Activated naive CD4-positive, alpha-beta T cell (primary cell): ENCODE measurements at places on chromosomes 16 and 17.

DNA sequence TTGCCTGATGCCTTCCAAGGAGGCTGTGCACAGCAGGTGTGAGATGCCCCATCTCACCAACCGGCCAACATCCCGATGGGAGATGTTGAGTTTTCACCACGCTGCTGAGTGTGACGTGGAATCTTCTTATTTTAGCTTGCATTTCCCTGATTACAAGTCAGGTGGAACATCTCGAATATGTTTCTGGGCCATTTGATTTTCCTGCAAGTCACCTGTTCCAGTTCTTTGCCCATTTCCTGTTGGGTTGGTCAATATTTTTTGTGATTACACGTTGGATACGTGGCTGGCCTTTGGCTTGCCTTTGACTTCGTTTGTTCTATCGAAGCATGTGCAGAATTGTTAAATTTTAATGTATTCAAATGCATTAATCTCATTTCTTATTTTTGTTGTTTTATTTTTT lies 8.3 kb upstream of the CDH15 start:
- DNase-seq = no peak

DNA sequence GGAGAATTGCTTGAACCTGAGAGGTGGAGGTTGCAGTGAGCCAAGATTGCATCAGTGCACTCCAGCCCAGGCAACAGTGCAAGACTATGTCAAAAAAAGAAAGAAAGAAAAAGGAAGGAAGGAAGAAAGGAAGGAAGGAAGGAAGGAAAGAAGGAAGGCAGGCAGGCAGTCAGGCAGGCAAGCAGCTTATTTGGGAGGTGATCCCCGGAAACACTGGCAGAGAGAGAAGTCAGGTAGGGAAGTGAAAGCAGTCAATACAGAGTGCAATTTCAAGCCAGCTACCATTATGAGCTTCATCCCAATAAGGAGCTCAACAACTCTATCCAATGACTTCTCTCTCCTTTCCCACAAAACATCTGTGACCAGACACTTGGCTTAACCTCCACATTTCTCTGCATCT lies 83.0 kb upstream of the TBC1D3K start:
- no peak for DNase-seq

- no peak for DNase-seq
These were observed 33.5 kb downstream of the ABCC3 start for GRCh38 chr17:50668025-50668837.

- no peak for DNase-seq
These were observed 23.8 kb upstream of the EIF1 start for GRCh38 chr17:41664587-41665565.

DNA sequence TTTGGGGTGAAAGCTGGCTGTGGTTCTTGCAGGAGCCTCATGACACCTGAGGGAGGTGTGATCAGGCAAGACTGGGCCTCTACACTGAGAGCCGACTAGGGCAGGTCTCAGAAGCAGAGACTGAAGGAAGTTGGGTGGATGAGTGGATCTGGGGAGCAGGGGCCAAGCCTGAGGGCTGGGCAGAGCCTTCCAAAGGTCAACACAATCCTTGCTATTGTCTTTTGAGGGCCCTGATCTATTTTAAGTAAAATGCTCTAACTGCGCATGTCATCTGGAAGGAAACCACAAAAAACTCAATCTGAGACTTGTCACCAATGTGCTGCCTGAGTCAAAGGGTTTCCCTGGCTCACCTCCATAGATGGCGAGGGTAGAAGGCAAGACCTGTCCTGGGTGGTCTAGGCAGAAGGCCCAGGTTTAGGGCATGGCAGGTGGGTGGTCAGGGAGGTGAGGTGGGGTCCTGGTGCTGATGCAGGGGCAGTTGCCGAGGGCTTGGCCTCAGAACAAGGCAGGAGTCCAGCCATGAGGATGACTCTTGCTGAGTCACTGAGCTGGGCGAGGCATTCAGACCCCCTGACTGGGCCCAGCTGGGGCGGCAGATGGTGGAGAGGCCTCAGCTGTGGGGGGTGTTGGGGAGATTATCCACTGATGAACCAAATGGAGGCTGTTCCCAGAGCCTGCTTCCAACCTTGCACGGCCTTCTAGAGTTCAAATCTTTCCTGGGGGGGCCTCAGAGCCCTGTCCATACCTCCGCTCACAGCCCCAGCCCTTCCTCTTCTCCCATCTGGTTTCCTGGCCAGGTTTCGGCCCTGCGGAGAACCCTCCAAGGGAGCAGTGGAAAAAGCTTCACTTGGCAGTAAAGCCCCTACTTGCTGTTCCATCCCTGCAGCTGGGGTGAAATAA lies 5.1 kb downstream of the MVP start:
- no peak for DNase-seq

DNA sequence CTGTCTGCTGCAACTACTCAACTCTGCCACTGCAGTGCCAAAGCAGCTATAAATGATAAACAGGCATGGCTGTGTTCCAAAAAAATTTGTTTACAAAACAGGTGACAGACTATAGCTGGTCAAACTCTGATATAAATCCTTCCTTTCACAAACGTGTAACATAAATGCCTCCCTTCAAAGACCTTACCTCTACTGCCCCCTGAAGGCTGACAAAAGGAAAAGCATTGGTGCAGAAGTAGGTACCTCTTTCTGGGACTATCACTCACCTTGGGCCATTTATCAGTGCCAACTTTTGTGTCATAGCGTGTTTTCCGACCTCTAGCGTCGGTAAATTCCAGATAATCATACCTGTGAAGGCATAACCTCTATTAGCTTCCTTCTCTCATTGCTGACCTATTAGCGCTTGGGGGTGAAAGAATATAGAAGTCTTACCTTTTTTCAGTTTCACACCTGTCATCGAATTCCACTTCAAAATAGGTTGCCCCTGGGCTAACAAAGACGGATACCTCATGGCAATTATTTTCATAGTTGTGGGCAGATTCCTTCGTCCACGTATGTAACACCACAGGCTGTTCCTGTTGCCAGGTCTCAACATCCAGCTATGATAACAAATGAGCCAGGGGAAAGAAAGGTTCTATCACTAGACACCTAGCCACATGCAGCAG lies 67.9 kb downstream of the ZZEF1 start:
- no peak for DNase-seq

DNA sequence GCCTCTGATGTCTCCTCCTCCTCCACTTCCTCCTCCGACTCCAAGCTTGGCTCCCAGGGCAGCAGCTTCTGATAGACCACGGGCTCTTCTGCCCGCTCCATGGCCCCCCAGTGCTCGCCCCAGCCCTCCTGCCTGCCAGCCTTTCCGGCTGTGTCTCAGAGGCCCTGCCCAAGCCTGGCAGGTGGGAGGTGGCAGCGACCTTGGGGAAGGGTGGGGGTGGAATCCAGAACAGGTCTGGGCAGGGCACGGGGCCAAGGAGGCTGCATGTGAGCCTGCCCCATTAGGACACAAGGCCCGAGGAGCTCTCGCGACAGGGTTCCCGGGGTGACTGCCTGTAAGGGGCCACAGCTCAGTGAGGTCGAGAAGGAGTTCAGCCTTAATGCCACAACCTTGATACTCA lies at the start of gene GGT6:
Gene GGT6, minus strand, starts transcription at position 157 of the 400 bp plus-strand sequence. Its CDS starts 56 bp downstream, at position 101.
- DNase-seq = no peak

DNA sequence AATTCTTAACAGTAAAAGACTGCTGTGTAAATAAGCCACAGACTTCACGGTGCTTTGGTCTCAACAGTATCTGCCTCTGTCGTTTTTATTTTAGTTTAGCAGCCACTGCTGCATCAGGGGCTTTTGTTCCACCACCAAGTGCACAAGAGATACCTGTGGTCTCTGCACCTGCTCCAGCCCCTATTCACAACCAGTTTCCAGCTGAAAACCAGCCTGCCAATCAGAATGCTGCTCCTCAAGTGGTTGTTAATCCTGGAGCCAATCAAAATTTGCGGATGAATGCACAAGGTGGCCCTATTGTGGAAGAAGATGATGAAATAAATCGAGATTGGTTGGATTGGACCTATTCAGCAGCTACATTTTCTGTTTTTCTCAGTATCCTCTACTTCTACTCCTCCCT lies 7.9 kb downstream of the HERPUD1 start:
- DNase-seq = no peak

DNA sequence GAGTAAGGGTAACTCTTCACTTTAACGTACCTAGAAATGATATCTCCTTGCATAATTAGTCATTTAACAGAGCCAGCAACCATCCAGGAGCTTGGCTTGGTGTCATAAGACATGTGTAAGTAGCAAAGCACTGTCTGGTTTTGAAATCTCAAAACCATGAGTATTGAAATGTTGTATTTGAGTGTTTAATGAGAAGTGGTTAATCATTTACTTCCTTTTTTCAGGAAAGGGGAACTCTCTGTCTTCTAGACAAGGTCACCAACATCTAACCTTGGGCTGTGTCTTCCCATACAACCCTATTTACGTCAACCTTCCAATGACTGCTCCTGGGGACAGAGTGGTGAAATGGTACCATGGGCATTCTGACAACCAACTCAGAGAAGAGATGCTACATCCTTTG lies 27.1 kb downstream of the PMP22 start:
- no peak for DNase-seq

GRCh38 chr17:81930142-81931125 lies 2.9 kb upstream of the MAFG start:
- no peak for DNase-seq

DNA sequence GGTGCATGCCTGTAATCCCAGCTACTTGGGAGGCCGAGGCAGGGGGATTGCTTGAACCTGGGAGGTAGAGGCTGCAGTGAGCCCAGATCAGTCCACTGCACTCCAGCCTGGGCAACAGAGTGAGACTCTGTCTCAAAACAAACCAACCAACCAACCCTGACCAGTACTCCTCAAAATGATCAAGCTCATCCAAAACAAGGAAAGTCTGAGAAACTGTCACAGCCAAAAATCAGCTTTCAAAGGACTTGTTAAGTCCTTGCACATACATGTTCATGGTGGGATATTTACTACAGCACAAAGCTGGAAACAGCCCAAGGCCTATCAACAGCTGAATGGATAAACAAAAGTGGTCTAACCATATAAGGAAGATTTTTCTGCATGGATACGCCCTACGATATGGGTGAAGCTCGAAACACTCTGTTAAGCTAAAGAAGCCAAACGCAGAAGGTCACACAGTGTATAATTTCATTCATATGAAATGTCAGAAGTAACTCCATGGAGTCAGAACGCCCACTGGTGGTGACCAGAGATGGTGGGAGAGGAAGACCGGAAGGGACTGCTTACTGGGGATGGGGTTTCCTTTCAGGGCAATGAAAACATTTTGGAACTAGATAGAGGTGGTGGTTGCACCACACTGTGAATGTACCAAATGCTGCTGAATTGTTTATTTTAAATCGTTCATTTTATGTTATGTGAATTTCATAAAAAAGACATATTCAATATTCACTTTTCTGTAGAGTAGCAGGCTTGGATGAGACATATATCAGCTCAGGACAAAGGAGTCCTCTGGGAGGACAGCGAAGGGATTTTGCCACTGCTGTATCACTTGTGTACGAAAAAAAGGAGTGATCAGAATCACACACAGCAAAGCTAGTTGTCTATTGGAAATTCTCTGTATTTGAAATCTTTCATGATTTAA lies 17.7 kb downstream of the CCL17 start:
- no peak for DNase-seq

GRCh38 chr17:51647826-51648225 lies 387.5 kb downstream of the UTP18 start:
- no peak for DNase-seq

- no peak for DNase-seq
These were observed 6.7 kb downstream of the GIP start for GRCh38 chr17:48961516-48962233.

DNA sequence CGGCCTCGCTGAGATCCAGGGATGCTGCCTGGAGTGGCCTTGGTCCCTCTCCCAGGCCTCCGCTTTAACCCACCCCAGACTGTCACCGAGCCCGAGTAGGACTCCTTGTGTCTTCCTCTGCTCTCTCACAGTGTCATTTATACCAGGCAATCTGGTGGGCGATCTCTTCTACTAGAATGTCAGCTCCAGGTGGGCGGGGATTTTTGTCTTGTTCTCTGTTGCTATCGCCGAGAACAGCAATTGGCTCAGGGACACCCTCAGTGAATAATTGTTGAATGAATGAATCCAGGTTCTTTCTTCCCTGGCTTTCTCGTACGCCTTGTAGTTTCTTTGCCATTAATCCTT lies 591 bp downstream of the DHX38 start:
- no peak for DNase-seq

- DNase-seq = no peak
These were observed 21.4 kb downstream of the GGNBP2 start for GRCh38 chr17:36566081-36566480.

- no peak for DNase-seq
These were observed 4.0 kb upstream of the SCN4A start for GRCh38 chr17:63976702-63977101.

- DNase-seq = no peak
These were observed 23.3 kb upstream of the ERCC4 start for GRCh38 chr16:13896543-13897182.

GRCh38 chr16:55542459-55543082 lies 23.9 kb upstream of the CAPNS2 start:
- DNase-seq = no peak

GRCh38 chr17:42521666-42522262 lies 14.3 kb upstream of the NAGLU start:
- no peak for DNase-seq

DNA sequence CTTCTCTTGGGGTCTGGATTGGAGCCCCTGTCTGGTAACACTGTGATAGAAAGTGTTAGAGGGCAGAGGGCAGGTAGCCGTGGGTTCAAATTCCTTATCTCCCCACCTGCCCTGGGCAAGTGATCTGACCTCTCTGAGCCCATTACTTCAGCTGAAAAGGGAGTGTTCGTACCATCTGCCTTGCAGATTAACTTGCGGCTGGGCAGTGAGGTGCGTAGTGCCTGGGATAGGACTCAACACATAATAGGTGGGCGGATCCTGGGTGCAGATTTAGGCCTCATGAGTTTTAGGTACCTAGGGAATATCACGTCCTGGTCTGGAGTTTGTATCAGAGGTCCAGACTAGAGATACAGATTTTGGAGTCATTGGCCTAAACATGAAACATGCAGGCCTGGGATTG lies 329.6 kb downstream of the CPPED1 start:
- no peak for DNase-seq

GRCh38 chr17:44492706-44493272 lies 10.4 kb downstream of the GPATCH8 start:
- no peak for DNase-seq

GRCh38 chr17:40326832-40327199 lies 17.8 kb downstream of the RARA start:
- no peak for DNase-seq

DNA sequence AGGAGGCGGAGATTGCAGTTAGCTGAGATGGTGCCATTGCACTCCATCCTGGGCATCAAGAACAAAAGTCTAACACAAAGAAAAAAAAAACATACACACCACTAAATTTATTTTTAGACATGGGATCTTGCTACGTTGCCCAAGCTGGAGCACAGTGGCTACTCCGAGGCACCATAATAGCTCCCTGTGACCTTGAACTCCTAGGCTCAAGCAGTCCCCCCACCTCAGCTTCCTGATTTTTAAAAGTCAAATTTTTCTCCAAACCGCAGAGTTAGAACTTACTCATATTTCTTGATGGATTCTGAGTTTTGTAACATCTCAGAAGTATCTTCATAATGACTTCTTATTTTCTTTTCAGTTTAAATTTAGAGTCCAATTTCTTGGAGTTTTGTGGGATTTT lies 3.4 kb downstream of the CMTM4 start:
- no peak for DNase-seq

- DNase-seq = no peak
These were observed 17.1 kb upstream of the HEATR6 start for GRCh38 chr17:60095830-60096229.
